ENCODE measurements at places on chromosomes 6 and 20.

GRCh38 chr20:21053002-21053762 lies 53.0 kb downstream of the LINC00237 start:
- DNase-seq, result no peak

DNA sequence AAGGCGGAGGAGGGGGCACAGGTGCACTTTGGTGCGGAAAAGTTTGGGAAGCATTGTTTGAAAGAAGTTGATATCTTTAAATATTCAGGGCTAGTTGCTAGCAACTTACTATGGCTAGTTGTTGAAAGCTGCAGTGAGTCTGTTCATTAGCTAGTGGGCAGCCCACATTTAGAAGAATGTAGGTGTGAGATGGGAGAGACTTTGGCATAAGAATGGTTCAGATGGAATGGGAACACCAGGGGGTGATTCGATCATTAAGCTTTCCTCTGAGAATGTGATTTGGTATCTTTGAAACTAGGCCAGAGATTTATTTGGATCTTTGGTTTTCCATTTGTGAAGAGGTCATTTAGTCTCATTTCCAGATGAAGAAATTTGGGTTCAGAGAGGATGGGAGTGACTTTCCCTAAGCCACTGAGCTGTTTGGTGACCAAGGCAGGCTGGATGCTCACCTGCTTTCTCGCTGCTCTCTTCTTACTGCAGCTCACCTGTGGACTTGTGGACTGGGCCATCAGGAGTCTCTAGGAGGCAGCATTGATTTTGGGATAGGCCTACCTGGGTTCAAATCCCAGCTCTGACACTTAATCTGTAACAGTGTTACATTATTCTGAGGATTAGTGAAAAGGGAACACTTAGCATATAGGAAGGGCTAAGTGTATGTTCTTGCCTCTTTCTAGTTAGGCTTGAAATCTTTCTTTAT lies 62.9 kb downstream of the CARMIL1 start:
- no peak for DNase-seq

- no peak for DNase-seq
These were observed 39.2 kb upstream of the LTV1 start for GRCh38 chr6:143803769-143804568.

DNA sequence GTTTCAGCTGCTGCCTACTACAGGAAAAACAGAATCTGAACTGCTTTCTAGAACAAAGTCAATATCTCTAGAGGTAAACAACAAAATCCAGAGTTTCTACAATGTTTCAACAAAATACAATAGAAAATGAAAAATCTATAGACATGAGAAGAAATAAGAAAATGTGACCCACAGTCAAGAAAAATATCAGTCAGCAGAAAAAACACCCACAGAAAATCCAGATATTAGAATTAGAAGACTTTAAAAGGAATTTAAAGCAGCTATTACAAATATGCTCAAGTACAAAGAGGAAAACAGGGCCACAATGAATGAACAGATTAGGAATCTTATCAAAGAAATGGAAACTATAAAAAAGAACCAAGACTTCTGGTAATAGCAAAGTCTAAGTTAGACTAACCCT lies 26.4 kb upstream of the ANKRD60 start:
- DNase-seq, result no peak

DNA sequence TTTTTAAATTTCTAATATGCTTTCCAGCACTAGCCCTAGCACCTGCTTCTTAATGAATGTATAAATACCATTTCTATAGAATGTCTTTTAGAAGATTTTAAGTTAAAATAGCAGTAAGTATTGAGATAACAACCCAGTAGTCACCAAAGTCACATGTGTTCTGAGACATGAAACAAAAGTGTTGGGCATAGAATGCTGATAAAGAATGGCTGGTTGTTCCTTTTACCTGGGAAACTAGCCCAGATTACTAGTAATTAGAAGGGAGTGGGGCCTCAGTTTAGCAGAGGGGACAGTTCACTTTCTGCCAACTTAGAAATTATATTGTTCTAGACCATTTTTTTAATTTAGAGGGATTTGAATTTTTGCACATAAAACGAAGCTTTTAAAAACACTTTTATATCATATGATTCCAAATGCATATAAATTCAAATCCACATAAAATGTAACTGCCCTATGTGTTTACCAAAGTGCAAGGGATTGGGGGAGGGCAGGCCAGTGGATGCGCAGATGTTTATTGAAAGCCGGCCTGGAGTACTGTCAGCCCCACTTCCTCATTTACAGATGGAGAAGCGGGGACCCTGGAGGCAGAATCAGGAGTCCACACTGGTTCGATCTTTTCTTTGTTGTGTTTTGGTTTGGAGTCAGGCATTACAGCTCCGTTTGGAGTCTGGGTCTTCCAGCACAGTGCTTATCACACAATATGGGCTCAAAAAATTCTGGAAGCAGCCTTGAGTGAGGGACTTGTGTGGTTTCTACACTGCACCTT lies 139.8 kb downstream of the ZDHHC14 start:
- peak; percentile 43 for DNase-seq

GRCh38 chr6:45772051-45772450 lies 243.6 kb downstream of the CLIC5 start:
- no peak for DNase-seq

DNA sequence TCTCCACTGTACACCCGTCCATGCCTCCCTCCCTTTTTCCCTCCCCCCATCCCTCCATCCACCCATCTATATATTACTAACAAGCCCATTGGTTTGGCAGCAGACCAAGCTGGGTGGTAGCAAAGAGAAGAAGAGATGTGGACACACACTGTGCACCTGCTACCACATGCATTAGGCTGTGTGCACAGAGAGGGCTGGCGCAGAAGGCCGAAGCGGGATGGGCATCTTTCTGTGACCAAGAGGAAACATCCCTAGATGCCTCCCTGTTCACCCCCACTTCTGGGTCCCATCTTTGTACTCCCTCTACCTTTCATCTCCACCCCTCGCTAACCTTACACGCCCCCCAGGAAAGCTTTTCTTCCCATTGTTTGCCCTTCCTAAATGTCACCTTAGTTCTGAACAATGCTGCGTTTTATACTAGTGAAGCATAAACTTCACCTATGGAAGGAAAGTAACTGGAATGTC lies 64.9 kb upstream of the AFDN start:
- DNase-seq, result no peak

DNA sequence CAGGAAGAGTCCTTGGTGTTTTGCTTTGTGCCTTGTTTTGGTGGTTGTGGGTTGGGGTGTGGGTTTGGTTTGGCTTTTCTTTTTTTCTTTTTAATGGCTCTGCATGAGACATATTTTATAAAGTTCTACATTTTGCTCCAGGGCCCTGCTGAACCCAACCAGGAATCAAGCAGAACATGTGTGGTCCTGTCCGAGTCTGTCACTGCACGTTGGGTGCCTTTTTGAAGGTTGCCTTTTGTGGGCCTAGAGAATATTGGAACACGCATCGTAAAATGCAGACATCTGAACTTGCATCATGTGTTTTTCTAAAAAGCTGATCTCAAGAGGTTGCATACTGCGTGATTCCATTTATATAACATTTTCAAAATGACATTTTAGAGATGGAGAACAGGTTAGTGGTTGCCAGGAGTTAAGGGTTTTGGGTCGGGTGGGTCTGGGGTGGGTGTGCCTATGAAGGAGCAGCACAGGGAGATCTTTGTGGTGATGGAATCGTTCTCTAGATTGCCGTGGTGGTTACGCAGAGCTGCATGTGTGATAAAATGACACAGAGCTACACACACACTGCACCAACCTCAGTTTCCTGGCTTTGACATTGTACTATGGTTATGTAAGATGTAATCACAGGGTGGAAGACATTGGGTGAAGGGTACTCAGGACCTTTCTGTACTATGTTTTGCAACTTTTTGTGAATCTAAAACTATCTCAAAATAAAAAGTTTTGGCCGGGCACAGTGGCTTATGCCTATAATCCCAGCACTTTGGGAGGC lies 80.2 kb downstream of the EYA2 start:
- DNase-seq, result no peak

DNA sequence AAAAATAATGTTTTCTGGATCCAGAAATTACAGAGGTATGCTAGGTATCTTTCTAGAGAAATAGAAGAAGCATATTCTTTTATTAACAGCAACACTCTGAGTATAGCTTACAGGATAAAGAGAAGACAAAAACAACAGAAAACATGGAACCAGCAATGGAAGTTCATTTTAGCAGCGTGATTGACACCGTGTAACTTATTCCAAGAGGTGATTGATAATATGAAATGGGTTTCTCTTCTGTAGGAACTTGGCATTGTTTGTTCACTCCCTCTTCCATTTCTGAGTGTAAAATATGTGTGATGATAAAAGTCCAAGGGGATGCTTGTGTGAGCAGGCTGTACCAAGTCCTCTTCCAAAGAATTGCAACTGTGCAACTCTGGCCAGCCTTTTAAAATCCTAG lies 303.0 kb downstream of the COL12A1 start:
- no peak for DNase-seq
